Bone marrow (tissue), 2 donors: ENCODE measurements at places on chromosomes 1 and 21.

DNA sequence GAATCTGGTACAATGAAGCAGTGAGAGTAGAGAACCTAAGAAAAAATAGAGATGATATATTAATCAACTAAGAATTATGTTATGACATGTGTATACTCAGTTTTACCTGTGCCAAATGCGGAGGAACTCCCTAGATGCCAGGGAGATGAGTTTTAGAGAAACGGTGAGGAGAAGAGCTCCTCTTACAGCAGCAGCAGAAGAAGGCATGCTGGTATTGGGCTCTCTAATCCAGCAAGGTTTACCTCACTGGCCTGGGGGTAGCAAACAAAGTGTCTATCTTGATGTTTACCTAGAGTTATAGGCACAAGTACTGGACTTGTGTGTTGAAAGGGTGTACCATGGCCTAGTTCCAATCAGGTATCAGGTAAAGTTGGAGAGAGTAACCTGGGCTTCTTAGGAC is 28.9 kb upstream of the DEPDC1 start:
- DNase-seq, result no peak

- no peak for DNase-seq
Observed at GRCh38 chr1:54826226-54826816, 25.2 kb upstream of the TTC22 start.

GRCh38 chr1:212951126-212951946 is 995 bp downstream of the VASH2 start:
- no peak for DNase-seq

DNA sequence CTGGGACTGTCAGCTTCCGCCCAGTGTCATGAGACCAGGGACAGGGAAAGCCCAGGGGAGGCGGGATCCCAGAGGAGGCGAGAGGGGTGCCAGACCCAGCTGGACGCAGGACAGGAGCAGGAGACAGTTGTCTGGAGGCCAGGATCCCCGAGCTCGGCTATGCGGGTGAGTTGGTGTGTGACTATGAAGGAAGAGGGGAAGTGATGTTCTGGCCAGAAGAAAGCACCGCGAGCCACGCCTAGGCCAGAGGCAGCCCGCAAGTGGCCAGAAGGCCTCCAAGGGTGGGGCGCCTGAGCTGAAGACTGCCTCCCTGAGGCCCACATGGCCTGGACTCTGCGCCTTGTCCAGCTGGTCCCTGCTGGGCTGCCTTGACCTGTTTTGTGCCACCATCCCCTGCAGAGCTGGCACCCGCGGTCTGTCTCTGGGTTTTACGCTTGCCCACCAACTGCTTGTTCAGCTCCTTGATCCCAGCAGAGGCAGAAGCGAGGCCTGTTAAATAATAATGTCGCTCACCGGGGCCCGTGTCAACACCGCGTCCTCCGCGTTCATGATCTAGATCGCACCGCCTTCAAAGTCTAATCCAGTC is 85.2 kb upstream of the ACTL8 start:
- DNase-seq, result no peak

DNA sequence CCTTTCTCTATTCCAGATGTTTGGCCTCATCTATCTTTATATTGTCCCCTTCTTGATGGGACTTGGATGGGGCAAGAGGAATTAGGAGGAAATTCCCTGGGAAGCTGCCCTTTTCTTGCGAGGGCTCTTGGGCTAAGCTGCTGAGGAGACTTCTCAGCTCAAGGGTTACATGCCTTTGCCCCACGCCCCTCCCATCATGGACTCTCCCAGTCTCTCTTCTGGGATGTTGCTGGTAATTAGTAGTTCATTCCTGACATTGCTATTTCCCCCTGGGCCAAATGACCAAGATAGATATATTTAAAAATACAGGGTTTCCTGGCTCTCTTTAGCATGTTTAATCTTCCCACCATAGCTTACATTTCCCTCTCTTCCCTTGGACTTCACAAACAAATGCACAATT is 90.6 kb upstream of the RALGPS2 start:
- DNase-seq, result no peak

DNA sequence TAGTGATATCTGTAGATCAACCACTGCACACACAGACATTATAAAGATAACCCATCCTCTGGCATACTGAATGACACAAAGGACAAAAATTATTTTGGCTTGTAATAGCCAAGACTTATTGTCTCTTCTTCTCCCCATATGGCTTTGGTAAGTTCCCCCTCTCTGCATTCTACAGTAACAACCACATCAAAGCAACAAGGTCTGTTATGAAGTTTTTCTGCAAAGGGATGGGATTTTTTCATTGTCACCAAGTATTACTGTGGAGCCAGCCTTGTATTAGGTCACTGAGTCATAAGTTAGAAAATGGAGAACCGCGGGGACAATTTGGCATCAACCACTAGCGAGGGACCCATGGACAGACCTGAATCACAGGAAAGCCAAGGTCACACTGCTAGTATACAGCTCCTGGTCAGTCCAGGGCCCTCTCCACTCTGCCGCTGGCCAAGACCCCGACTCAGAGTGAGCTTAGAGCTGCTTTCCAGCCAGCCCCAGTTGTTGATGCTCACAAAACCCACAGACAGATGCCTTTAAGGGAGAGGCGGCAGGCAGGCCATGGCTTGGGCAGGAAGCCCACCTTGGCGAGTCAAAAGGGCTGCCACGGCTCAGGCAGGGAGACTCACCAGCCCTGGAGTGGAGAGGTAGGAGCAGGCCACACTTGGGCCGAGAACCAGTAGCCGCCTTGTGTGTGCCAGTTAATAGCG is 6.0 kb downstream of the PABPC4 start:
- no peak for DNase-seq

GRCh38 chr1:24286246-24287010 is 32.7 kb upstream of the GRHL3 start:
- DNase-seq, result no peak

DNA sequence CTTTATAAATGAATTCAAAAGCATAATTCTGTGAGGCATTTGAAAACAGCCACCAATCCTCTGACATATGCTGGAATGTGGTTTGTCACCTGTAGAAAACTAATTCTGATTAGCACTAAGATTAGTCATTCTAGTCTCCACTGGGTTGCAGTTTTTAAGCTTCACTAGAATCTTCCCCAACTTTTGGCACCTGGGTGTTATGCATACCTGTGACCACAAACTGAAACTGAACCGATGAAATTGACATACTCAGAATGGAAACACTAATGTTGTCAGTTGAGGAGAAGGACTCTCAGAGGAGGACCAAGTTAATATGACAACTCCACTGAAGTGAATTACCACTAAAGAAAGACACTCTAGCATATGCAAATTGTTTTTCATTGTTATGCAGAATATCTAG is 285.8 kb upstream of the NEGR1 start:
- no peak for DNase-seq

DNA sequence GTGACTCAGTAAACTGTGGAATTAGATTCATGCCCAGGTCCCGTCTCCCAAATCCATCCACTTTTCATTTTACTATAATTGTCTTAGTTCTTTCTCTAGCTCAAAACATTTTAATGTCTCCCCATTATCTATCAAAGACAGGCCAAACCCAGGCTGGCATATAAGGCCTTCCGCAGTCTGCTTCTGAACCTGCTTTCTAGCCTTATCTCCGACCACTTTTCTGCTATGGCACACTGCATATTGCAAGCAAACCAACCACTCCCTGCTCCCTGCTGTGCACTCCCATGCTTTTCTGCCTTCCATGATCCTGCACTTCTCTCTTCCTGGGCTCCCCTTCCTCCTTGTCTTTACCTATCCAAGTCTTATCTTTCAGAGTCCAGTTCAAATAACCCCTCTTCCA is 17.3 kb upstream of the PIGM start:
- DNase-seq, result no peak

DNA sequence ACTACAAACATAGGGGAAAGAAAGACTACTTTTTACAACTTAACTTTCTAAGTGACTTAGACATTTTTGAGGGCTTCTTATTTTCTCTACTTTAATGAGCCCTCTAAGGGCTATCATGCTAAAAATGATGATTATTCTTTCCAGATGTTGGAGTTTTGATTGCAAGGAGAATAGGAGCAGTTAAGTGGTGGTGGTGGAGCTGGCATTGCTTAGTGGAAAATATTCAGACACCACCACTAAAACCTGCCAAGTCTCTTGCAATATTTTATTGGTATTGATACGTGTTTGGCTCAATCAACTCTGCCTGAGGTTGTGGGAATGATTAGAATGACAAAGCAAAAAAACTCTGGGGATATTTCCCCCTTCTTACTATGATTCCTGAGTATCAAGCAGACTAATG is 82.6 kb upstream of the PTGFR start:
- DNase-seq, result no peak

DNA sequence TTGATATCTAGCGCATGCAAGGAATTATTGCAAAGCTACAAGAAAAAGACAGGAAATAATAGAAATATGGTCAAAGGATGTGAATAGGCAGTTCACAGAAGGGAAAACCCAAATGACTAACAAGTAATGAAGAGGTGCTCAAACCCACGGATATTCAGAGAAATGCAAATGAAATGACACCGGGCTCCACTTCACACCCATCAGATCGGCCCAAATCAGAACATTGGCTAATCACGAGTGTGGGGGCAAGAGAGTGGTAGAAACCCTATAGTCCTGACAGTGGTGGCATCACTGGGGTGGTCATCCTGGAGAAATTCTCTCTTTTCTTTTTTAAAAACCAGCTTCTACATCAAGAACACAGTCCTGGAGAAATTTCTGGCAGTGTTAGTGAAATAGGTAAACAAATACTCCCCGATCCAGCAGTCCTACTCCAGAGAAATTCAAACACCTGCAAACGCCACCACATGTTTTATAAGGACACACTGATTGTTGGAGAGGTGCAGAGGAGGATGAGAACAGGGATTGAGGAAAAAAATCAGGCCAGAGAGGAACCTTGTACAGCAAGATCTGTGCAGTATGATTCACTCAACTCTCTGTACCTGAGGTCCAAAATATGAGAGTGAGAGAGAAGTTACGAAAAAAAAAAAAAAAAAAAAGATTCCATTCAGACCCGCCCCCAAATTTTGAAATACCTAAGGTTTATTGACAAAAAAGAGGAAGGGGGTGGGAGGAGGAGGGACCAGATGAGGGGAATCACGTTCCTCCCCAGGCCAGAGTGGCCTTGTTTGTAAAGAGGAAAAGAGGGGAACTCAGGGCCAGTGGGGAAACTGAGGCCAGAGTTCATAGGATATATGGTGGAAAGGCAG is 9.2 kb upstream of the TNFRSF1B start:
- DNase-seq, result no peak

GRCh38 chr1:10474613-10475507 is at the start of gene PEX14:
PEX14 (plus strand) TSS chr1:10474950; CDS start chr1:10474967, 17 bp downstream.
- peak; percentile 46 for DNase-seq

- no peak for DNase-seq
Observed at GRCh38 chr1:68820151-68820550, 323.3 kb upstream of the DEPDC1 start.

- no peak for DNase-seq
Observed at GRCh38 chr21:45889961-45890360, 91.6 kb upstream of the COL6A1 start.
